Left lung (tissue), 14 donors: ENCODE measurements at places on chromosomes 2 and 18. TPM values are rescaled to one million over a fixed set of nuclear protein-coding genes. Genes with fewer than 3 reads are reported as not detected.
A peak's percentile ranks its signal among the peaks of the same experiment; 100 is the strongest.

DNA sequence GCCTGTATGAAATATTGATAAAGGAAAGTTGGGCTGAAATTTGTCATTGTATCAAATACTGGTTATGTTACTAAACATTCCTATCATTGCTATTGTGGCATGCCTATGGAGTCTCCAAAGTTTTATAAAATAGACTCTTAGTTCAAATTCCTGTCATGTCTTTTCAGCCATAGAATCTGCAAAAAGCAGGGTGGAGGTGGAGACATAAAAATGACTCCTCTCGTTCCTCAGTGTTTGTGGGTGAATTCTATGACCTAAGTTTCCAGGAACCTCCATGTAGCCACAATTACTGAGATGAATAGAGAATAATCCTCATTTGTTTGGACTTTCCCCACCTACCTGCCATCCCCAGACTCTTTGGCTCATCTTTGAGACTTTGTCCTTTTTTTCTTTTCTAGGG lies 326.3 kb upstream of the ETAA1 start:
- no peaks in the 10 kb centered on the region for H3K27me3 ChIP-seq
- H3K4me3 ChIP-seq = no peak overlapping the region
- no peak for DNase-seq
- no peaks in the 10 kb centered on the region for H3K36me3 ChIP-seq
- no peak overlapping the region for H3K27ac ChIP-seq
- no peaks in the 10 kb centered on the region for H3K4me1 ChIP-seq

DNA sequence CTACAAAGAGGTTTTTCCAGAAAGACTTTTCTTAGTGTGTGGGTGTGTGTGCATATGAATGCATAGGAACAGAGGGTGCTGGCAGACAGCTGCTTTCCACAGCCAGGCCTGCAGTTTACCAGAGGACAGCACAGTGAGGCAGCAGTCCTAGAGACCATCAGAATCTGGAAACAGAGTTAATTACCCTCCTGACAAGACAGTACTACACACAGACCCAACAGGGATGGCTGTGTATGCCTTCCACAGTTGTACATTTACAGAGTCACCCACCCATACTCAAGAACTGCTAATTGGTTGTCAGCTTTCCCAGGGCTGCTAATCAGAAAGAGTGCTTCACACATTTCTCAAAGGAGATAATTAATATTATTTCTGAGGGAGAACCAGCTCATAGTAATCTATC lies 104.7 kb downstream of the FEZ2 start:
- no peak overlapping the region for H3K27ac ChIP-seq
- no peaks in the 10 kb centered on the region for H3K4me1 ChIP-seq
- no peak for DNase-seq
- H3K27me3 ChIP-seq = no peaks in the 10 kb centered on the region

GRCh38 chr18:79387615-79388014 lies 8.1 kb upstream of the NFATC1 start:
- peaks cover under 1% of the 10 kb centered on the region for H3K4me1 ChIP-seq
- H3K36me3 ChIP-seq = no peaks in the 10 kb centered on the region
- H3K4me3 ChIP-seq = no peak overlapping the region
- H3K27ac ChIP-seq = no peak overlapping the region
- peaks cover 7% of the 10 kb centered on the region for H3K27me3 ChIP-seq

- DNase-seq = no peak
- peaks cover 5% of the 10 kb centered on the region for H3K4me1 ChIP-seq
- no peak overlapping the region for H3K27ac ChIP-seq
- no peak overlapping the region for H3K4me3 ChIP-seq
- no peaks in the 10 kb centered on the region for H3K36me3 ChIP-seq
Observed at GRCh38 chr2:190663348-190663747, 14.5 kb downstream of the NAB1 start.

- no peaks in the 10 kb centered on the region for H3K36me3 ChIP-seq
- no peak for DNase-seq
- peaks cover 11% of the 10 kb centered on the region for H3K4me1 ChIP-seq
- H3K4me3 ChIP-seq = no peak overlapping the region
- H3K27me3 ChIP-seq = no peaks in the 10 kb centered on the region
Observed at GRCh38 chr2:26255759-26256384, 11.1 kb downstream of the HADHB start.

DNA sequence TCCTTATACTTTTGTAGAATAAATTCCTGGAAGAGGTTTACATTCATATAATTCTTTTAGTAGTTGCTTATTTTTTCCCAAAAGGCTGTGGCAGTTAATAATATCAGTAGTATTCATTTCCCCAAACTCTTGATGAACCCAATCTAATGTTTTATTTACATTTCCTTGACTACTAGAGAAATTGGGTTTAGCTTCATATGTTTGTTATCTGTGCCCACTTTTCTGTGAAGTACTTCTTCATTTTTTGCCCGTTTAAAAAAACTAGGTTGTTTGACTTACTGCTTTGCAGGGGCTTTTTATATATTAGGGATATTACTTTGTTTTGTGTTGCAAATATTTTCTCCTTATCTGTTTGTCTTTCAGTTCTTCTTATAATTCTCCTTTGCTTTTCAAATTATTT lies 17.2 kb downstream of the RALB start:
- no peaks in the 10 kb centered on the region for H3K27me3 ChIP-seq
- no peaks in the 10 kb centered on the region for H3K4me1 ChIP-seq
- DNase-seq = no peak
- no peak overlapping the region for H3K4me3 ChIP-seq
- no peaks in the 10 kb centered on the region for H3K36me3 ChIP-seq

GRCh38 chr2:218263817-218264641 lies 3.2 kb downstream of the GPBAR1 start:
- no peaks in the 10 kb centered on the region for H3K27me3 ChIP-seq
- H3K4me3 ChIP-seq = no peak overlapping the region
- H3K36me3 ChIP-seq = no peaks in the 10 kb centered on the region
- H3K27ac ChIP-seq = no peak overlapping the region
- H3K4me1 ChIP-seq = peaks cover 17% of the 10 kb centered on the region

DNA sequence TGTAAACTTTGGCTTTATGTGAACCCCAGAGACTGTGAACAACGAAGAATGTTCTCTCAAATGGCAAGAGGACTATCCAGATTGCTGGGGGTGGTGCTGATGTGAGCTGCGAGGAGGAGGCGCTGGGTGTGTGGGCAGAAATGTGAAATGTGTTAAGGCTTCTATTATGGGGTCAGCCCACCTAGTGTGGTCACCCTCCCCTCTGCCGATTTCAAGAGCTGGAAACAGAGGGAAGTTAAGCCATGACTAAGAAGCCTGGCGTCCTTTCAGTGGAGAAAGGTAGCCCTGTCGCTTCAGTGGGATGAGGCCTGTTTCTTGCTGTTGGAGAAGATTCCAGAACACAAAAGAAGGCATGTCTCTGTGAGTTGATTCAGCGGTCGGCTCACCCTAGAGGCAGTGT lies 89.0 kb upstream of the KCTD1 start:
- no peak for DNase-seq
- H3K27me3 ChIP-seq = peaks cover 9% of the 10 kb centered on the region
- no peak overlapping the region for H3K4me3 ChIP-seq
- no peak overlapping the region for H3K27ac ChIP-seq
- no peaks in the 10 kb centered on the region for H3K4me1 ChIP-seq
- H3K36me3 ChIP-seq = no peaks in the 10 kb centered on the region

GRCh38 chr2:130152816-130153595 lies 8.1 kb upstream of the CCDC74B start:
- H3K4me3 ChIP-seq = no peak overlapping the region
- no peaks in the 10 kb centered on the region for H3K27me3 ChIP-seq
- DNase-seq = peak; percentile 54

DNA sequence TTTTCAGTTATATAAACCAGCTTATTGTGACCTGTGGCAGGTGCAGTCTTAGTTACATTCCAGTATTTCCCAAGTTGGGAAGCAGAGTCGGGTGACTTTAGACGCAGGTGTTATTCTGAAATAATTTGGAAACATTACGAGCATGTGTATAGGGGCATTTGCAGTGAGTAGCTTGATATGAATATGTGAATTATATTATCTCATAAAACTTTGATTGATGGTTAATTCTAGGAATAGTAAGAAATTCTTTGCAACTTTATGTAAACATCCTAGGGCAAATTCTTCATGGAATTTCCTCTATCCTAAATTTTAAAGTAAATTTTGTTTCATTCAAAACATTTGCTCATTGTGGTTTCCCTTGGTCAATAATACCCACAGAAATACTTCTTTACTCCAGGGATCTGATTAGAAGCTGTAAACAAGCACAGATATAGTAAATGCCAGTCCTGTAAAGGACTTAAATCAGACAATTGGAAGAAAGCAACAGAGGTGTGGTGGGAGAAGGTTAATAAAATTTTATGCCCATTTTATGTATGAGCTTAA lies 580.6 kb upstream of the CDH2 start:
- no peak for DNase-seq
- no peaks in the 10 kb centered on the region for H3K36me3 ChIP-seq
- no peak overlapping the region for H3K4me3 ChIP-seq

- no peak overlapping the region for H3K27ac ChIP-seq
- DNase-seq = no peak
- no peak overlapping the region for H3K4me3 ChIP-seq
- H3K27me3 ChIP-seq = no peaks in the 10 kb centered on the region
- H3K4me1 ChIP-seq = no peaks in the 10 kb centered on the region
Observed at GRCh38 chr2:60119778-60120177, 433.7 kb downstream of the BCL11A start.

- no peaks in the 10 kb centered on the region for H3K36me3 ChIP-seq
- no peak overlapping the region for H3K4me3 ChIP-seq
- H3K27ac ChIP-seq = no peak overlapping the region
- peaks cover 56% of the 10 kb centered on the region for H3K27me3 ChIP-seq
- H3K4me1 ChIP-seq = peaks cover 19% of the 10 kb centered on the region
- DNase-seq = no peak
Observed at GRCh38 chr18:44735096-44735495, 54.4 kb downstream of the SETBP1 start.

DNA sequence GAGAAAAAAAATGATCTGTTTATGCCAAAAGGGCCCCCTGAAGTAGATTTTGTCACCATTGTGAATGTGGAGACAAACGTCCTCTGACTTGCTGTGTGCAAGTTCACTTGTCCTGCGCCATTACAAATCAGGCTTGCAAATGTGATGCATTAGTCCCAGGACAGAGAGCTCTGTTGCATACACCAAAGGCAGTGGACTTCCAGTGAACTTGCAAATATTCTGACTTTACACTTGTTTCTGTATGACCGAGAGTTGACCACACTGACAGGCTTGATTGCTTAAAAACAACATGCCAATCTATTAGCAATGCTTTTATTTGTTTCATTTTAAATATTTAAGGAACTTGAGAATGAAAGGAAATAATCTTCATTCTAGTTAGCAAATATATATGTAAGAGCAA lies 293.2 kb downstream of the PLCL1 start:
- no peaks in the 10 kb centered on the region for H3K36me3 ChIP-seq
- no peak overlapping the region for H3K27ac ChIP-seq
- no peak for DNase-seq

GRCh38 chr2:42928692-42929545 lies 136.5 kb upstream of the HAAO start:
- no peaks in the 10 kb centered on the region for H3K36me3 ChIP-seq
- H3K27ac ChIP-seq = peak overlapping the region; percentile 73
- H3K4me1 ChIP-seq = peaks cover 46% of the 10 kb centered on the region
- no peak overlapping the region for H3K4me3 ChIP-seq

- DNase-seq = no peak
- peaks cover 39% of the 10 kb centered on the region for H3K4me1 ChIP-seq
- no peaks in the 10 kb centered on the region for H3K27me3 ChIP-seq
- peak overlapping the region; percentile 78 for H3K4me3 ChIP-seq
- H3K36me3 ChIP-seq = peaks cover 5% of the 10 kb centered on the region
Observed at GRCh38 chr2:55416786-55417568, 2.7 kb downstream of the CCDC88A start.

- H3K4me1 ChIP-seq = no peaks in the 10 kb centered on the region
- peak; percentile 71 for DNase-seq
- no peaks in the 10 kb centered on the region for H3K36me3 ChIP-seq
- peak overlapping the region; percentile 49 for H3K27ac ChIP-seq
Observed at GRCh38 chr2:217434180-217434975, 568.4 kb downstream of the TNS1 start.

- no peaks in the 10 kb centered on the region for H3K36me3 ChIP-seq
- H3K27ac ChIP-seq = no peak overlapping the region
- DNase-seq = no peak
- no peaks in the 10 kb centered on the region for H3K27me3 ChIP-seq
- no peak overlapping the region for H3K4me3 ChIP-seq
Observed at GRCh38 chr2:122009561-122009960, 254.1 kb downstream of the TSN start.

- H3K36me3 ChIP-seq = no peaks in the 10 kb centered on the region
- no peak overlapping the region for H3K4me3 ChIP-seq
- DNase-seq = no peak
- no peaks in the 10 kb centered on the region for H3K4me1 ChIP-seq
Observed at GRCh38 chr2:52558265-52558664, 1209.3 kb upstream of the CHAC2 start.

- no peak for DNase-seq
- H3K4me1 ChIP-seq = no peaks in the 10 kb centered on the region
- no peak overlapping the region for H3K4me3 ChIP-seq
- H3K36me3 ChIP-seq = no peaks in the 10 kb centered on the region
Observed at GRCh38 chr18:73980289-73980979, 167.2 kb downstream of the FBXO15 start.

DNA sequence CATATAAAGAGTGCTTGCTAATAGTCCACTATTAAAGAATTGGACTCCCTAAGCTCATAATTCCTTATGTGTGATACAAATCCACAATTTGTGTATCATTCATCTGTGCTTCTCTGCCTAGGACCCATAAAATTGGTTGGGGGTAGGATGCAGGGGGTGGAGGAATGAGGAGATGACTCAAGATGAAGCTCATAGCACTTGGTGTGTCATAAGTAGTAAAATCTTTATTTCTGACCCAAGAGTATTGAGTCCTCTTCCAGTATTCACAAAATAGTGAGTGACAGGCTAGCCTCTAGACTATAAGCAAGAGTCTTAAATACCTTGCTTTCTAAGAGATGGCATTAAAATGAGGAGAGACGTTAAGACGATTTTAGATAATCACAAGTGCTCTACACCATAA lies 390.9 kb upstream of the CDH19 start:
- H3K36me3 ChIP-seq = no peaks in the 10 kb centered on the region
- H3K4me3 ChIP-seq = no peak overlapping the region

GRCh38 chr2:9001229-9001628 lies 2.3 kb downstream of the MBOAT2 start:
- DNase-seq = no peak
- H3K4me3 ChIP-seq = no peak overlapping the region
- H3K27ac ChIP-seq = no peak overlapping the region
- H3K27me3 ChIP-seq = no peaks in the 10 kb centered on the region
- H3K4me1 ChIP-seq = peaks cover 61% of the 10 kb centered on the region

- DNase-seq = no peak
- no peaks in the 10 kb centered on the region for H3K27me3 ChIP-seq
- H3K27ac ChIP-seq = no peak overlapping the region
- H3K4me1 ChIP-seq = peaks cover 8% of the 10 kb centered on the region
Observed at GRCh38 chr2:152646775-152647174, 70.5 kb downstream of the PRPF40A start.

STK39 gene
- total RNA-seq = 28.6 TPM

COL4A4 gene
- total RNA-seq = 14.1 TPM

PTPN18 gene
- 66.7 TPM for total RNA-seq

DUSP2 gene
- 5.7 TPM for total RNA-seq

FLACC1 gene
- total RNA-seq = 1.5 TPM

G6PC2 gene
- total RNA-seq = not detected
